ENCODE measurements at places on chromosomes 1 and 21.

- DNase-seq, result no peak
Measured at GRCh38 chr21:37281579-37281978, 14.4 kb upstream of the VPS26C start.

DNA sequence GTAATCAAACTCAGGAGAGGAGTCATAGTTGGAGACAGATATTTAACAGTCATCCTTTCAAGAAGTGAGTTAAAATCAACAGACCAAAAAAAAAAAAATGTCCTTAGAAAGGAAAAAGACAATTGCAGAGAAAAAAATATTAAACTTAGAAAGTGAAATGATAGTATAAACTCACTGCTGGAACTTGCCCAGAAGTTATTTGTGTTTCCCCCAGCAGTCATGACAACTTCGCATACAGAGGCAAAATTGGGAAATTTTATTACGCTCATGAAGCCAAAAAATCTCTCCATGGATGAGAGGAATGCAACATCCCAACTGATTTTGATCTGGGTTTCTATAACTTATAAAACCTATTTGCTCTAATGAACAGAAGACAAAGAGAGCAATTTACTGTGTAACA lies 198.2 kb downstream of the LRRC7 start:
- DNase-seq, result no peak

GRCh38 chr1:111990878-111991718 lies 1.6 kb upstream of the KCND3 start:
- peak; percentile 64 for DNase-seq

GRCh38 chr1:223378754-223379153 lies 14.5 kb upstream of the CCDC185 start:
- DNase-seq, result no peak

DNA sequence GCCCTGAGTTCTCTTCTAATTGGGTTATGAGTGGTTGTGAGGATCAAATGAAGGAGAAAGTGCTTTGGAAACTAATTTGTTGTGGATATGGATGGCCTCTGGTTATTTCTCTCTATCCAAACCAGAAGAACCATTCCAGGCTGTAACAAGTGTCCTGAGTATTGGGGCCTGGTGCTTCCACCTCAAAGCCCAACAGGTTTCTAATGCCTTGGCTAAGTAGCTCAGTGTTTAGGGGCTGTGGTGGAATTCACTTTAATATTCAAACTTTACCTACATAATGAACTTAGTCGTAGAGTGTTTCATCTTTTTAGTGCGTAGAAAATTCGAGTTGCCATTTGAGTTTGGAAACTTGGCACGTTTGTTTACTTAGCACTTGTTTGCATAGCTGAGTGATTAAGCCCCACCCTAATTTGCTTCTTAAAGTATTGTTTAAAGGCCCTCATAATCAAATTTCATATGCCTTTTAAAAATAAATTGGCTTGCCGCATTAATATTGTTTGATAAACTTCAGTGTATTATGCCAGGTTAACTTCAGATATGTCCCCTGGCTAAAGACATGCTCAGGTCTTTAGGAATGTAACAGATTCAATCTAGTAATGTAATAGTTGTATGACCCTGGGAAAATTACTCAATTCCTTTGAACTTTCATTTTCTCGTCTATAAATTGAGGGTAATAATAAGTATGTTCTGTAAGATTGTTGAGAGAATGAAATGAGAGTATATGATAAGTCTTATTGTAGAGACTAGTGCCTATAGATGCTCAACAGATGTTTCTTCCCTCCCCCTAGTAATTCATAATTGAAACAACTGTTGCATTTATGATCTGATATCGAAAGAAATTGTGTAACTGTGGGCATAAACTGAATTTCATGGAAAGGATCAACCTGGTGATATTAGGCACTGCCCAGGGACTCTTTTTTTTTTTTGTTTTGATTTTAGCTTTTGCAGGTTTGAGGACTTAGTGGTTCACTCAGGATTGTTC lies 1.6 kb downstream of the AGO4 start:
- no peak for DNase-seq

- DNase-seq, result peak; percentile 2
Measured at GRCh38 chr1:101567582-101568189, 330.9 kb downstream of the S1PR1 start.

GRCh38 chr1:118154220-118154619 lies 30.8 kb downstream of the SPAG17 start:
- DNase-seq, result no peak

GRCh38 chr1:231493421-231494185 lies 34.9 kb upstream of the TSNAX start:
- no peak for DNase-seq

DNA sequence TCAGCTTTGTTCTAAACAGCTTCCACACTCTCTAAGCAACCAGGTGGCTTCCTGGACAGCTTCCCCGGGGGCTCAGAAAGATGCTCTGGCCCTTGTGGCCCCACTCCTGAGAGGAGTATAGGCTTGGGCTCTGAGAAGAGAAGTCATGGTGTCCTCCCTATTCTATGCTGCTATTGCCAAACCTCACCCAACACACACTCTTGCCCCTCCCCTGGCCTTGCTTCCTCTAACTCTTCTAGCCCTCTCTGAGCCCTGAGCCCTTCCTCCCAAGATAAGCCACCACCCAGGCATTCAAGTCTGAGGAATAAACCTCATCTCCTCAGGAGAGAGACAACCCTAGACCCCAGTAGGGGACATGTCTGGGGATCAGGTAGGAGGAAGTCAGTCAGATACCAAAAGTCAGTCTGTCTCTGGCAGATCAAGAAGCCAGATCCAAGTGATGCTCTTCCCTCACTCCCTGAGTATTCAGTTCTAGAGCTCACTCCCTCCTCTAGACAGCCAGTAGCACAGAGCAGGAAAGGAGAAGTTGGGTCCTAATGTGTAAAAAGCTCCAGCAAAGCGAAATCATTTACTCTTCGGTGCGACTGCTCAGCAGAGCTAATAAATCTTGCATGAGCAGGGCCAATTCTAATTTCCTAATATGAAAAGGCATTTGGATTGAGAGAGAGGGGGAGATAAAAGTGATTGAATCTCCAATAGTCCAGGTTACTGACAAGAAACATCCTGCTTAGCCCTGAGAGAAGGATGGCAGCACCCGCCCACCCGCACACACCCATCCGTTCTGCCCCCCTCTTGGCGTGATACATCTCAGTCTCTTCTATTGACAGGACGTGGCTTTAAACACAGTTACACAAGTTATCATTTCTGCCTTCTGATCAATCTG lies 50.5 kb downstream of the DMAP1 start:
- DNase-seq, result no peak
